Stimulated activated CD8-positive, alpha-beta memory T cell treated with anti-CD3 and anti-CD28 coated beads, Interleukin-7, amount 100 ng/mL, for 1 hour (primary cell): ENCODE measurements at places on chromosomes 7 and 10.

- no peak for DNase-seq
Observed at GRCh38 chr10:21523557-21524008, 1.9 kb downstream of the SKIDA1 start.

DNA sequence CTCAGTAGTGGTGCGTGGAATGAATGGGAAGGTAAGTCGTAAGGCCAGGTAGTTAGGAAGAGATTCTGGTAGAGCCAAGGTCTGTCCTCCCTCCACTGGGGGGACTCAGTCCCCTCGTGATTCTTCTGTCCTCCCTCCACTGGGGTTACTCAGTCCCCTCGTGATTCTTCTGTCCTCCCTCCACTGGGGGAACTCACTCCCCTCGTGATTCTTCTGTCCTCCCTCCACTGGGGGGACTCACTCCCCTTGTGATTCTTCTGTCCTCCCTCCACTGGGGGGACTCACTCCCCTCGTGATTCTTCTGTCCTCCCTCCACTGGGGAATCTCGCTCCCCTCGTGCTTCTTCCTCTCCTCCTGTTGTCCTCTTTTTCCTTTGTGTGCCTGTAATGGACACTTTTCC is 125.1 kb downstream of the CELF2 start:
- DNase-seq = no peak

DNA sequence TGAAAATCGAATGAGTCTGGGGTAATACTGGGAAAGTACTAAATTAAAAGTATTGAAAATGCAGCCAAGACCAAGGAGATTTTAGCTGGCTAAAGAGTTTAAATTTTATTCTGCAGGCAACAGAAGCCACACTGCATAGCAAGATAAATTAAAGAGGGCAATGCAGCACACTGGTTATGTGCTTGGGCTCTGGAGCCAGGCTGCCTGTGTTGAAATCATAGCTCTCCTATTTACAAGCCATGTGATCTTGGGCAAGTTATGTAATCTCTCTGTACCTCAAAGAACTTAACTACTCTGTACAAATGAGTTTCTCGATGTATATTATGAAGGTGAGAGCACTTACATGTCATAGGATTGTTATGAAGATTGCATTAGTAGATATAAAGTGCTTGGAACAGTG is 9.9 kb downstream of the SLC25A13 start:
- DNase-seq = no peak

- no peak for DNase-seq
Observed at GRCh38 chr10:34187201-34187600, 627.9 kb downstream of the PARD3 start.

DNA sequence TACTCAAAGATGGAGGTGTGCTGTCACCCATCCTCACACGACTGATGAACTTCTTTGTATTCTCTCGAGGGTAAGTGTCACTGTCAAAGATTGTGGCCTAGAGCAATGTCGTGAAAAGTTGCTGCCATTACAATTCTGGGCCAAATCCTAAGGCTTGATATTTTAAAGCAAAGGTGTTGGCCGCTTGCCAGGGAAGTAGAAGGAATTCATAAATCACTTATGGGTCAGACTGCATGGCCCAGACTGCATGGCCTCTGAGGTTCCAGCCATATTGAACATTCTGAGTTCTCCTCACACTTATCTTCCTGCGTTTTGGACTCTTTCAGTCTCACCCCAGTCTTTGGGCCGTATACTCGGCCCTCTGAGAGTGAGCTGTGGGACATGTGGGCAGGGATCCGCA is 8.6 kb downstream of the MEST start:
- no peak for DNase-seq
